ENCODE measurements at places on chromosomes 3 and 15.

DNA sequence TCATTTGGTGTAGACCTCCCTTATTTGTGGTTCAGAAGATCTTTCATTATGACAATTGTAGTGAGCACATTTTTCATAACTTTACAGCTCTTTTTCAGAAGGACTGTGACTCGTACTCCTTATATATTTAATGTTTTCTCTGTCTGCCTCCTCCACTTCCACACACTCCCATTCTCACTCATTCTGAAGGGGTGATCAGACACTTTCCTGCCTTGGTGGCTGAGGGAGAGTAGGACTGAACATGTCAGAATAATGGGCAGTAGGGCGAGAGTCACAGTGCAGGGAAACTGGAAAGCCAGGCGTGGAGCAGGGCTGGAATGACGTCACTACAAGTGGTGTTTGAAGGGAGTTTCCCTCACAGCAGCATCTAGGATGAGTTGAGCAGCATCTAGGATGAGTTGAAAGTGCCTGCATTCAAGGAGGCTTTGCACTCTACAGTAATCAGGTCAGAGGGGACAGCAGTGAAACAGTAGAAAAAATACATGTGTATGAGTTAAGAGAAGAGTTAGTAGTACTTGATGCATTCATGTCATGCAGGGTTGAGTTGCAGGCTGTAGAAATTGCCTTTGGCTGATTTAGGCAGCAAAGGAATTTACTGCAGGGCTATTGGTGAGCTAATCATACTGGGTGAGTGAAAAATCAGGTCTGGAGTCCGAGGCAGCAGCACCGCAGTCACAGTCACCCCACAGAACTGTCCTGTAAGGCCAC, 36.3 kb upstream of the FBXL22 start:
- no peak for DNase-seq

DNA sequence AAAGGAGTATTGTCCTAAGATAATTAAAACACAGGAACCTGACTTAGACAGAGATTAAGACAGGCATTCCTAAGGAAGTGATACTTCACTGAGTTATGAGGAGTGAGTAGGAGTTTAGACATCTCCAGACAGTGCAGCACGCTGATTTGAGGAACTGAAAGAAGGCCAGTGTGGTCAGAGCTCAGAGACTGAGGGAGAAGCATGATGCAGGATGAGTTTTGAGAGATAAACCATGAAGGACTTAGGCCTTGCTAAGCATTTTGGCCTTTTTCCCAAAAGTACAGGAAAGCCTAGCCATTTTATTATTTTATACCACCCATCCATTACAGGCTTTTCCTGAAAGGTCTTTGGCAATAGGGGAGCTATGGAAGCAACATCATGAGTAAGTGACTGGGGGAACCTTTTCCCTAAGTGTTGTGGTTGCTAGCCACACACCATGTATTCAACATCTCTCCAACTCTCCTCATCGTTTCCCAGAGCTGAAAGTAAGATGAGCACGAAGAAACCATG, 375.6 kb upstream of the TPRG1 start:
- no peak for DNase-seq

GRCh38 chr15:91508633-91509032, 344.9 kb upstream of the SLCO3A1 start:
- no peak for DNase-seq

DNA sequence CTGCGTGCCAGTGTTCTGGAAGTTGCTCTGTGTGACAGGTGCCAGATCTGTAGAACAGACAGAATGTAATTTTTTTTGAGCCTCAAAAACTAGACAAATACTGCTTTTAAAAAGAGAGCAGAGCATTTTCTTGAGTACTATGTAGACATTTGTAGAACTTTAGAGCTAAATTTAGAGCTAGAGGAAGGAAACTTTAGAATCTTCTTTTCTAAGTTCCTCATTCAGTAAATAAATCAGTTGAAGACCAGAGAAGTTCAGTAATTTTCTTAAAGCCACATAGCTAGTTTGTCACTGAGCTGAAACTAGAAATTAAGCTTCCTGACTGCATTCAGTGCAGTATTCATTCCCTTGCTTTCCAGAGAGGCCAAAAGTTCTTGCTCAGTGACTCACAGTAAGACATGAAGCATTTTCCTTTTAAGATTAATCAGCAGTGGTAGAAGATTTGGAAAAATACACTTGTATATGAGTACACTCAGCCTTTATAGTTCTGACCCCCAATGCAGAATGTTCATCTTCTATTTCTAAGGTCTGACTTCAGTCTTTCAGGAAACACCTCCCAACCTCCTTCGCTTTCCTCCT, 83.6 kb upstream of the TSEN2 start:
- DNase-seq, result no peak

DNA sequence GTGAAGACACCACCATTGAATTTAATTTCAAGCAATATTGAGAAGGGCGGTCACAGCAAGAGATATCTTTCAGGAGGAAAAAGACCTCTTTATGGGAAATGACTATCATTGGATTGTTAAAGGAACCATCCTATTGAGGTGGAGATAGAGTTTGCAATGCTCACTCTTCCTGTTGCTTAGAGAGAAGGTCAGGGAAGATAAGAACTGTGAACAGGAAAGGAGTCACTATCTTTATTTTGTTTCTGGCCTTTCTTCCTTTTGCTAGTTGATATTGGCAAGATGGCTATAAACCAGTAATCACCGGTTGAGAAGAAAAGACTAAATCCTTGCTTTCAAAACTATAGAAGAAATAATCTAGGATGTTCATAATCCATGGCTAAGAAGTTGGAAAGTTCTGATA, 112.1 kb upstream of the TMEM108 start:
- no peak for DNase-seq

GRCh38 chr3:57142411-57142723, 22.8 kb downstream of the IL17RD start:
- DNase-seq, result no peak

DNA sequence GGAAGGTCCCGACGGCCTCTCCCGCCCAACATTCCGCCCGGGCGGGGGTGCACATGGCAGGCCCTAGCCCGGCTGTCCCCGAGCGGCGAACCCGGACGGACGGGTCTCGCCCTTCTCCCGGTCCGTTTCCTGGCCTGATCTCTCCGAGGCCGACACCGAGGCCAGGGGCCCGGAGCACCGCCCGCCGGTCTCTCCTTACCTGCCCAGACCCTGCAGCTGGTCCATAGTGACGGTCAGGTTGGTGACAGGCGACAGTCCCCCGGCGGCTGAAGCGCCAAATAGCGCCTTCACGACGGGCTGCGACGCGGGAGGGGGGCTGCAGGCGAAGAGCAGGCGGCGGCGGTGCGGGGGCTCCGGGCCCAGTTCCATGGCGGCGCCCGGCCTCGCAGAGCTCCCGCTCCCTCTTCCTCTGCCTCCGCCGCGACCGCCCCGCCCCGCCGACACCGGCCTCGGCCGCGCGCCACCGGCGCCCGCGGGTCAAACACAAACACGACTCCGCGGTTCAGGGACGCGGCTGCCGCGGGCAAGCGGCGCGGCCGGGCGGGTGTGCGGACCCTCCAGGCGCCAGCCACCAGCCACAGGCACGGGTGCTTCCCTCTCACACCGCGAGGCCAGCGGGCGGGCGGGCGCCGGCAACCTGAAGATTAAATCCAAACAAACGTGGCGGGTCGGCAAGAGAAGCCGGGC, 495 bp downstream of the CDC25A start:
- DNase-seq, result no peak

DNA sequence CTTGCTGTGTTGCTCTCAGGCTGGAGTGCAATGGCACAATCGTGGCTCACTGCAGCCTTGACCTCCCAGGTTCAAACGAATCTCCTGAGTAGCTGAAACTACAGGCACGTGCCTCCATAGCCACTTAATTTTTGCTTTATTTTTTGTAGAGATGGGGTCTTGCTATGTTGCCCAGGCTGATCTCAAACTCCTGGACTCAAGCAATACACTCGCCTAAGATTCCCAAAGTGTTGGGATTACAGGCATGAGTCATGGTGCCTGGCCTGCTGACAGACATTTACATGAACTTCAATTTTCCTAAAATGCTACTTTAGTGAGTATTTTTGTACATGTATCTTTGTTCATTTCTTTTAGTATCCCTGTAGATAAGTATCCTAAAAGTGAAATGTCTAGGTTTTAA, 132.3 kb downstream of the SUCLG2 start:
- DNase-seq, result no peak

- no peak for DNase-seq
Observed at GRCh38 chr15:97986781-97987180, 26.3 kb downstream of the ARRDC4 start.

DNA sequence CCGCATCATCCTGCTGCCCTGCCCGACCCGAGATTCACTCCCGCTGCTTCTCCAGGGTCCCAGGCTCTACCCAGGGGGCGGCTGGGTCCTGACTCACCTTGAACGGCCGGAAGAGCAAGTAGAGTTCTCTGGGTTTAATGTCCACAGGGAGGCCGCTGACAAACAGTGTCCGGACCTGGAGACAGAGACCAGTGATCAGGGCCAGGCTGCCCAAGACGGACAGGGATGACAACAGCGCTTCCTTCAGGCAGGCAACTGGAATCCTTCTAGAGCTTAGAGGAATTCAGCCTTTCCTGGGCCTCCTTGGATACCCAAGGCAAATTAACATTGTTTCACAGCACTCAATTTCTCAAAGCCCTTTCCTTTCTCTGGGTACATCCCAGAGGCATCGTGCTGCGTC, 23.9 kb downstream of the RBPMS2 start:
- DNase-seq, result no peak

DNA sequence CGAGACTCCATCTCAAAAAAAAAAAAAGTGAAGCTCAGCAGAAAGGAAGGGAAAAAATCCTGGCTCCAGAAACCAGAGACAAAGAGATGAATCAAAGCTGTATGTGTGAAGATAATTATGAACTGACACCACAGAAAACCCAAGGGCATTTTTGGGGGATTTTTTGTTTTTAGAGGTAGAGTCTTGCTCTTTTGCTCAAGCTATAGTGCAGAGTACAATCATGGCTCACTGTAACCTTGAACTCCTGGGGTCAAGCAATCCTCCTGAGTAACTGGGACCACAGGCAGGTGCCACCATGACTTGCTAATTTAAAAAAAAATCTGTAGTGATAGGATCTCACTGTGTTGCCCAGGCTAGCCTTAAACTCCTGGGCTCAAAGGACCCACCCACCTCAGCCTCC, 22.8 kb downstream of the HCLS1 start:
- DNase-seq, result no peak

- DNase-seq, result no peak
Observed at GRCh38 chr3:156675830-156676767, 1.7 kb downstream of the TIPARP start.
